ENCODE measurements at places on chromosomes 11 and 22.

DNA sequence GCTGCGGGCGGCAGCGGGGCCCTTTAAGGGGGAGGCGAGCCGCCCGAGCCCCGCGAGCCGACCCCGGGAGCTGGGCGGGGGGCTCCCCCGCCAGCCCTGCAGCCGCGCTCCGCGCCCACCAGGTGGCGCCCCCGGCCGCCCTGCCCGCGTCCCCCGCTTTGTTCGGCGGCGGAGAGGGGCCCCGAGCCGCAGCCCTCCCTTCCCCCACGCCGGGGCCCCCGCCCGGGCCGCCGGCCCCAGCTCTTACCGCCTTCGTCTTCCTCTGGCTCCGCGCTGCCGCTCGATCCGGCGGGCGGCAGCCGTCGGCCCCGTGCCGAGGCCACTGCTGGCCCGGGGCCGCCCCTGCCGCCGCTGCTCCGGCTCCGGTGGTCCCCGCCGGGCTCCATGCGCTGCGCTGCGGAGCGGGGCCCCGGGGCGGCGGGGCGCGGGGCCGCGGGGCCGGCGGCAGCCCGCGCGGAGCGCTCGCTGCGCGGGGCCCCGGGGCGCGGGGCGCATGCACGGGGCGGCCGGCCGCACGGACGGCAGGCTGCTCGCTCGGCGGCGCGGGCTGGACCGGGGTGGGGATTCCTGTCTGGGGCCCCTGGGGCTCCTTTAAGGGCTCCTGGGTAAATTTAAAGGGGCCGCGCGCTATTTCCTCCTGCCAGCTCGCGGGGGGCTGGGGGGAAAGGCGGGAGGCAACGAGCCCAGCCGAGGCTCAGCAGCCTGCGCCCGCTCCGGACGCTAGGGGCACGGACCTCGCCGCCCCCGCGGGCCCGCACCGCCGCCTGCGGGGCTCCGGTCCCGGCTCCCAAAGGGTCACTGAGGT is at the start of gene ZFTA:
TSS of gene ZFTA (minus strand) at position 539 of the 805 bp plus-strand sequence. CDS start at position 386, 153 bp downstream.
- H3K4me3 ChIP-seq: peak within 1 kb of the TSS; percentile 92
- no peaks in the 10 kb centered on the region for H3K36me3 ChIP-seq
- H3K4me1 ChIP-seq: peaks cover 38% of the 10 kb centered on the region
- H3K27me3 ChIP-seq: peaks cover 2% of the 10 kb centered on the region

GRCh38 chr22:37566329-37566837 is 6.1 kb downstream of the CDC42EP1 start:
- no peak for DNase-seq
- peaks cover 15% of the 10 kb centered on the region for H3K27me3 ChIP-seq
- peaks cover 22% of the 10 kb centered on the region for H3K36me3 ChIP-seq
- no peak overlapping the region for H3K4me3 ChIP-seq
- H3K27ac ChIP-seq: no peak overlapping the region

DNA sequence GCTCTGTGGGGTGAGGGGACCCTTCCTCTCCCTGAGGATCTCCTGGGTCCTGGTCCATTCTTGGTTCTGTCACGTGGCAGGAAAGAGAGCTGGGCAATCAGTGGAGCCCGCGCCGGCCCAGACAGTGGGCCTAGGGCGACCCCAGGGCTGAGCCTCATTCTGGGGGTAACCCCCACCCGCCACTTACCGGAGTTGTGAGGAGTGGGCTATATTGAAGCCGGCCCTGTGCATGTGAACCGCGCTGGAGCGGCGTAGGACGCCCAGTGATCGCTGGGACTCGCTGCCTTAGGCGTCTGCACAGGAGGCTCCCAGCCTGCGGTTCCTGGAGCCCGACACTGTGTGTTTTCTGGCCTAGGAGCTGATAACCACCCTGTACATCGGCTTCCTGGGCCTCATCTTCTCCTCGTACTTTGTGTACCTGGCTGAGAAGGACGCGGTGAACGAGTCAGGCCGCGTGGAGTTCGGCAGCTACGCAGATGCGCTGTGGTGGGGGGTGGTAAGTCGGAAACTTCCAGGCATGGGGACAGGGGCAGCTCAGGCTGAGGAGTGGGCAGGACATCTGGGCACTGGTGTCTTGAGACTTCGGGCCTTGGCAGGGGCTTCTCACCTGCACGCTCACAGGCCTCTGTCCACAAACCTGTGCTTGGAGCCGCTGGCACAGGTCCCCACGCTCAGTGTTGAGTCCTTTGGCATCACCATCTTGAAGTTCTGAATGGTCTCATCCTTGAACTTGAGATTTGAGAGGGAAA is 127.1 kb downstream of the KCNQ1OT1 start:
- H3K27ac ChIP-seq: no peak overlapping the region
- no peak overlapping the region for H3K4me3 ChIP-seq
- no peaks in the 10 kb centered on the region for H3K36me3 ChIP-seq
- H3K27me3 ChIP-seq: peaks cover 8% of the 10 kb centered on the region
- no peak for DNase-seq

DNA sequence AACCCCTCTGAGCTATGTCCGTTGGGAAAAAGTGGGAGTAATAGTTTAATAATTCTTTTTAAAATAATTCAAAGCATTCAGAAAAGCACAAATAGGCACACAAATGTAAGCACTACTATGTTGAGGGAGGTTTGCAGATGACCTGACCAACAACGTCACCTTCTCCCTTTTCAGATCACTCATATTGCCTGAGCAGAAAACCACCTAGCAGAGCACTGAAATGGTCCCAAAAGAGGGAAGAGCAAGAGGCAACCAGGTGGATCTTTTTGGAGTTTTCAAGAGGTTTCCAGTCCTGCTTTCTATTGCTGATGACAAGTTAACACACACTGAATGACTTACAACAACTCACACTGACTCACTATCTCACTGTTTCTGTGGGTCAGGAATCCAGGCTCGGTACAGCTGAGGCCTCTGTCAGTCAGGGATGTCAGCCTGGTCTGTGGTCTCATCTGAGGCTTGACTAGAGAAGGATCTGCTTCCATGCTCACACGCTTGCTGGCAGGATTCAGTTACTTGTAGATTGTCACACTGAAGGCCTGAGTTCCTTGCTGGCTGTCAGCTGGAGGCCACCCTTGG is 4.3 kb upstream of the PGA3 start:
- peaks cover 66% of the 10 kb centered on the region for H3K27me3 ChIP-seq
- no peak overlapping the region for H3K4me3 ChIP-seq
- H3K36me3 ChIP-seq: peaks cover 5% of the 10 kb centered on the region
- H3K27ac ChIP-seq: no peak overlapping the region
- DNase-seq: no peak

DNA sequence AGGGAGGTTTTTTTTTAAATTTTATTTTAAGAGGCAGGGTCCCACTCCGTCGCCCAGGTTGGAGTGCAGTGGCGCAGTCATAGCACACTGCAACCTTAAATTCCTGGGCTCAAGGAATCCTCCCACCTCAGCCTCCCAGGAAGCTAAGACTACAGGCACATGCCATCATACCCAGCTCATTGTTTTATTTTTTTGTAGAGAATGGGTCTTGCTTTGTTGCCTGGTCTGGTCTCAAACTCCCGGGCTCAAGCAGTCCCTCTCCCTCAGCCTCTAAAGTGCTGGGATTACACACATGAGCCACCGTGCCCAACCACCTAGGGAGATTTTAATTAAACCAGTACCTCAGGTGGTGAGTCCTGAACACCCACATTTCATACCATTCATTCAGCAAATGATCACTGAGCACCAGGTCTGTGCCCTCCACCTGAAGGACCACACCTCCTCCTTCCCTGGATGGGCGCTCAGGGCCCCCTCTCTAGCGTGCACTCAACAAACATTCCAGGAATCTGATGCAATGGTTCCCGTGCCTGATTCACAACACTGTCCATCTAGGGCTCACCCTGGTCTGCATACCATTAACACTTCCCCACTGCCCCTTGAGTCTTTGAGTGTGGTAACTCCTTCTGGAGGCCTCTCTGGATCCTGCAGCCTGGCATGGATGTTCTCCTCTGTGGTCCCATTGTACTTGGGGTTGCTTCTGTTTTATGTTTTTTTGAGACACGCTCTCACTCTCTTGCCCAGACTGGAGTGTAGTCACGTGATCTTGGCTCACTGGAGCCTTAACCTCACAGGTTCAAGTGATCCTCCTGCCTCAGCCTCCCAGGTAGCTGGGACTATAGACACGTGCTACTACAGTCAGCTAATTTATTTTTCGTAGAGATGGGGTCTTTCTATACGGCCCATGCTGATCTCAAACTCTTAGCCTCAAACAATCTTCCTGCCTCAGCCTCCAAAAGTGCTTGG is 9.6 kb upstream of the MYH9 start:
- DNase-seq: peak; percentile 56
- H3K27me3 ChIP-seq: no peaks in the 10 kb centered on the region
- H3K4me1 ChIP-seq: peaks cover 48% of the 10 kb centered on the region
- H3K36me3 ChIP-seq: no peaks in the 10 kb centered on the region
- peak overlapping the region; percentile 91 for H3K27ac ChIP-seq

DNA sequence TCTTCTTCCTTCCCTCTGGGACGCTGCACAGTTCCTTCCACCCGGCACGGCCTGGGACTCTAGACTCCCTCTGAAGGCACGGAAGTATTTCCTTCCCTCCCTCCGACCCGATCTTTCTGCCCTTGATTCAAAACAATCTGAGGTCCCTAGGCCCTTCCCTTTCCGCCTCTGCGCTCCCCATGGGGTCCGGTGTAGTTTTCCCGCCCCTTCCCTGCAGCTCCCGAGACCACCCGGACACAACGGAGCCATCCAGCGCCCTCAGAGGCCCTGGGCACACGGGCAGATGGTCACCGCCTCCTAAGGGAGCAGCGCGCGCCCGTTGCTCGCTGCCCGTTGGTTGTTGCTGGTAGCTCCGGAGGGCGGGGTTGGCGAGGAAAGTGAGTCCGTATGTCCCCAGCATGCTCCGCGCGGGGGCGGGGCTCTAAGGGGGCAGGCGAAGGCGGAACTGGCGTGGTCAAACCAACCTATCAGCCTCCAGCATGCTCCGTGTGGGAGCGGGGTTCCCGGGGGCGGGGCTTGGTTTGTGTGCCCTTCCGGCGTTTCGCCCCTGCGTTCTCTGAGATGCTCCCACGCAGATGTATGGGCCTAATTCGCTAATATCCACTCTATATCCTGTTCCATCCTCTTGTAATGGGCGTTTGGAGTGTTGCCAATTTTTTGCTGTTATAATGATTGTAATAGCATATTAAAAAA is 19.6 kb downstream of the MIF start:
- peaks cover 4% of the 10 kb centered on the region for H3K27me3 ChIP-seq
- peak; percentile 97 for DNase-seq
- H3K4me3 ChIP-seq: peak overlapping the region; percentile 90
- peak overlapping the region; percentile 92 for H3K27ac ChIP-seq

DNA sequence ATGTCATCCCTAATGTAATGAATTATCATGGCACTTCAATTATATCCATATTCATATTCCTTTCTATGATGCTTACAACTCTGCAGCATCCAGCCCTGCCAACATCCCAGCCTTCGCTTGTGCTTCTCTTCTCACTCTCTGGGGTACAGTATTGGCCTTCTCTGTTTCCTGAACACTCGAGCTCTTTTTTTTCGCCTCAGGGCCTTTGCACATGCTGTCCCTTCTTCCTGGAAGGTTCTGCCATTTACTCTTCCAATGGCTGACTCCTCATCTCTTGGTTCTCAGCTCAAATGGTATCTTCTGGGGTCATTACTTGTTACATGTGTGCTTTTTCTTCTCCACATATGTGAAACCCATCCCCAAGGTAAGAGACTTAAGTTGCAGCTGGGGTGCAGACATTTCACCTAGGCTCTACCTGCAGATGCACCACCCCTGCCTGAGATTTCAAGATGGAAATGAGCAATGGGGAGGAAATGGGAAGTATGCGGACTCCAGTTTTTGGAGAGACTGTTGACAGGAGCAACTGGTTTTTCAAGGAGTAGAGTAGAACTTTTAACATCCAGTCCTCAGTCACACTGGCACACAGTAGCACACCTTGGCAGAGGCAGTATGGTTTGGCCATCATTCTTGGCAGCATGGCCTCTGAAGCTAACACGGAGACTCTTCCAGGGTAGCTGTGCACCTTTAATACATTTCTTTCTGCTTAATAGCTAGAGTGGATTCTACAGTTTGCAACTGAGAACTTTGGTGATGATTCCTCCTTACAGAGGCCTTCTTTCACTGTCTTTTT is 42.4 kb upstream of the DMC1 start:
- no peak for DNase-seq
- H3K4me3 ChIP-seq: no peak overlapping the region
- no peaks in the 10 kb centered on the region for H3K27me3 ChIP-seq
- peaks cover 9% of the 10 kb centered on the region for H3K36me3 ChIP-seq

DNA sequence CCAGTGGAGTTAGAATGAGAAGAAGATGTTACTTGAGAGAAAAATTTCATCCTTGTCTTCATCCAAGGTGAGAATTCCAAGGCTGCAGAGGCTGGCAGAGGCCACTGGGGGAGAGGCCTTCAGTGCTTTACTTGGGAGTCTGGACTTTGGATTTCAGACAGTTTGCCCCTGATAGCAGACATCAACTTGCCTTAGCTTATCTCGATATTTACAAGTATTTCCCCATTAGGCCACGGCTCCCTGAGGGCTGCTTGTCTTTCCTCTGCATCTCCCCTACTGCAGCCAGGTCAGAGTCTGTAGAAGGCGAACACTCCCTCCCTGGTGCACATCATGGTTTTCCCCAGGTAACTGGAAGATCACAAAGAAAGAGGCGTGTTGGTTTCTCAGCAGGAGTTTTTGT is 29.9 kb upstream of the BSX start:
- DNase-seq: no peak
- H3K4me3 ChIP-seq: no peak overlapping the region
- H3K4me1 ChIP-seq: no peaks in the 10 kb centered on the region
- no peak overlapping the region for H3K27ac ChIP-seq
- peaks cover 26% of the 10 kb centered on the region for H3K27me3 ChIP-seq

GRCh38 chr11:105296806-105297205 is 157.2 kb upstream of the CARD18 start:
- H3K36me3 ChIP-seq: peaks cover 9% of the 10 kb centered on the region
- no peak overlapping the region for H3K27ac ChIP-seq
- DNase-seq: no peak
- H3K4me1 ChIP-seq: peaks cover 28% of the 10 kb centered on the region
- H3K27me3 ChIP-seq: no peaks in the 10 kb centered on the region

DNA sequence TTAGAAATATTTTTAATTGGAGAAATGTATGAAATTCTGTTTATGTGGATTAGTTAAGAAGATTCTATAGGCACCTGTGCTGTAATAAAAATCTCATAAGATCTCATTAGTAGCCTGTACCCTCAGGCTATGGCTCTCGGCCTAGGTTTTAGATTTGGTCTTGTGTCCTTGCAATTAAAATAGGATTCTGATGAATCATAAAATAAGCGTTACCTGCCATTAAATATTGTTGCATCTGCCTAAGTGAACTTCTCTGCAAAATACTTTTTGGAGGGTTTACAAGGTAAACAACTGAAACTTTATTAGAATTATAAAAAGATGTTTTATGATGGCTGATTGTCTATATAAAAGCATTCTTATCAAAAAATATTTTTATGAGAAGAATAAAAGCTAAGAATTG is 804.1 kb upstream of the ANO3 start:
- no peaks in the 10 kb centered on the region for H3K4me1 ChIP-seq
- no peaks in the 10 kb centered on the region for H3K36me3 ChIP-seq
- no peak overlapping the region for H3K27ac ChIP-seq
- DNase-seq: no peak

- H3K4me3 ChIP-seq: no peak overlapping the region
- H3K36me3 ChIP-seq: peaks cover 47% of the 10 kb centered on the region
- H3K27me3 ChIP-seq: peaks cover 4% of the 10 kb centered on the region
- H3K4me1 ChIP-seq: peaks cover 19% of the 10 kb centered on the region
Observed at GRCh38 chr11:93727985-93728791, 13.1 kb downstream of the TAF1D start.

GRCh38 chr22:44336962-44337677 is 24.4 kb upstream of the SHISAL1 start:
- peaks cover 13% of the 10 kb centered on the region for H3K27me3 ChIP-seq
- H3K36me3 ChIP-seq: no peaks in the 10 kb centered on the region
- DNase-seq: no peak
- no peak overlapping the region for H3K27ac ChIP-seq
- peaks cover 7% of the 10 kb centered on the region for H3K4me1 ChIP-seq

All from HFFc6 (cell line).